ENCODE measurements at places on chromosomes 7 and 10. TPM values are rescaled to one million over a fixed set of nuclear protein-coding genes. Genes with fewer than 3 reads are reported as not detected.

Gene HOXA6
- total RNA-seq, result not detected

Gene CYP3A4
- not detected for total RNA-seq

Gene CALML3
- not detected for total RNA-seq

Gene CTAGE6
- 4.5 TPM for total RNA-seq

Gene CRTAC1
- not detected for total RNA-seq

Gene HABP2
- not detected for total RNA-seq

Gene ASB15
- not detected for total RNA-seq

Gene SPDYE18
- total RNA-seq, result not detected

Gene SSC4D
- total RNA-seq, result 0.36 TPM

Gene MYOF
- total RNA-seq, result 381 TPM

Gene TMEM229A
- total RNA-seq, result 3.8 TPM

Gene PILRA
- 0.27 TPM for total RNA-seq

Gene GOLGA7B
- not detected for total RNA-seq

Gene GPR26
- total RNA-seq, result not detected

Gene CFAP70
- 1.4 TPM for total RNA-seq

Gene PCDH15
- total RNA-seq, result 0.08 TPM

Gene TM9SF3
- total RNA-seq, result 73.8 TPM

Gene GDF2
- total RNA-seq, result not detected

Gene PSTK
- total RNA-seq, result 4.7 TPM

Gene CLRN3
- not detected for total RNA-seq

Gene FAM13C
- 9.1 TPM for total RNA-seq

Gene CTTNBP2
- total RNA-seq, result 3.9 TPM

Gene PDZD7
- 0.27 TPM for total RNA-seq

Gene OR2A1
- 0.27 TPM for total RNA-seq

Data from fibroblast of the aortic adventitia (primary cell).